ENCODE measurements at places on chromosomes 1 and 21.

GRCh38 chr1:22163564-22163963 lies 20.7 kb upstream of the WNT4 start:
- DNase-seq: peak; percentile 48

DNA sequence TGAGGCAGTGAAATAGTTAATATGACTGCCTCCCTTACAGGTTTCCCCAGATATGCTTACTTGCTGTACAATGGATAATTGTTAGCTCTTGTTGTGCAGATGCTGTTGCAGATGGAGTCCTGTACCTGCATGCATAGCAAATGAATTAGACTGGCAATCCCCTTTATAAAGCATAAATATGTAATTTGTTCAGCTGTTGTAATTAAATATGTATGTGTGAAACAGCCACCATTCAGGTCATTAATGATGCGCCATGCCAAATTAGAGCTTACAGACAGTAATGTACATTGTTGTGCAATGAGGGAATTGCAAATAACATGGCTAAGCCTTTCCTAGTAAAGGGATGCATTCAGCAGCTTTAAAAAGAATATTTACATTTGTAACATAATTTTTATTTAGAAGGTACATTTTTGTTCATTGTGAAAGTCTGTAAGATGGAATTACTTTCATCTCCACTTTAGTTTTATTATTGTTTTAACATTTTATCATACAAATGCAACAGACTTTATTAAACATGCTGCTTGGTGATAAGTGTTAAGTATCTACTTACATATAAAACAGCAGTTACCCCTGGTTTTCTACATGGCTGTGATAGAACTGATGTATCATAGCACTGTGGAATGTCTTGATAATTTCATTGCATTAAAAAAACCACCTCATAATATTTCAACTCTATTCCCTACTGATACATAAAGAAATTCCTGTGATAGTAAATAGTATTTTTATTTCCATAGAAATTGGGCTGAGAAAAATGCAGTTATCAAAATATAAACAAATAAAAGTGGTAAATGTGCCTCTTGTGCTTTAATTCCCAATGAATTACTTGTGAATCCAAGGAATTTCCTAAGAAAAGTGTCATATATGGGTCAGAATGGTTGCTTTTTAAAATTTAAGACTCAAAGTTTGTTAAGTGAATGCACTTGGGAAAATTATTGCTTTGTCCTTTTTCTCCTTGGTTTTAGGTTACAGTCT lies 99.0 kb downstream of the NFIA start:
- no peak for DNase-seq

- DNase-seq: no peak
Measured at GRCh38 chr1:182185136-182185535, 123.6 kb upstream of the ZNF648 start.

DNA sequence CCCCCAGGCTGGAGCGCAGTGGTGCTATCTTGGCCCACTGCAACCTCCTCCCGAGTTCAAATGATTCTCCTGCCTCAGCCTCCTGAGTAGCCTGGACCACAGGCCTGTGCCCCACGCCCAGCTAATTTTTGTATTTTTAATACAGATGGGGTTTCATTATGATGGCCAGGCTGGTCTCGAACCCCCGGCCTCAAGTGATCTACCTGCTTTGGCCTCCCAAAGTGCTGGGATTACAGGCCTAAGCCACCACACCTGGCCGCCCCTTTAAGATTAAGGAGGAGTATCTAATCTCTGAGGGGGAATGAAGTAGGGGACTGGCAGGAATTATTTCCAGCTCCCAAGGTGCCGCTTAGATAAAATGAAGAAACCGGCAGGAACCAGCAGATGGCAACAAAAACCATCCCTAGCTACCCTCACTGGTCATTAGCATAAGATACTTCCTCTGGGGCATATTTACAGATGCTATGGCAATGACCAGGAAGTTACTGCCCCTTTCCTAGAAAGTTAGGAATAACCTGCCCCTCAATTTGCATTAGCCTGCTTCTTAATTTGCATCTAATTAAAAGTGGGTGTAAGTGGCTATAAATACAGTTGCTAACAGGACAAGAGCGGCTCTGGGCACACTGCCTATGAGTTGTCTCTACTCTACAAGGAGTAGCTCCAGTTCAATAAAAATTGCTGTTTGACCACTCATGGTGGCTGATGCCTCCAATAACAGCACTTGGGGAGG lies 7.1 kb upstream of the NSUN4 start:
- peak; percentile 72 for DNase-seq

DNA sequence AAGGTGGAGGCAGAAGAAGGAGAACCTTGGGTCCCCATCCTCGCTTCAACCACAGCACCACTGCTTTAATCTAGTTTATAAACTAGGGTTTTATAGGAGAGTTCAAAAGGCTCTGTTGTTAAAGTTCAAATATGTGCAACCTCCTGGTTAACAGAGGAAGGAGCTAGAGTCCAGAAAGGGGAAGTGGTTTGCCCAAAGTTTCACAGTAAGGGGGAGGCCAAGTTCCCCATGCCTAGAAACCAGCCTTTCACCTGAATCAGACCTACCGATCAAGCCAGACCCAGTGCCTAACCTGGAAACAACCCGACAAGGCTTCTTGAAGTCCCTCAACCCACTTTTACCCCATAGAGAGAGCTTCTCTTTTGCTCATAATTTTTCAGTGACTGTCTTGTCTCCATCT lies 106.5 kb downstream of the PLPP3 start:
- no peak for DNase-seq

- DNase-seq: no peak
Measured at GRCh38 chr1:178155481-178156255, 61.8 kb downstream of the RASAL2 start.

DNA sequence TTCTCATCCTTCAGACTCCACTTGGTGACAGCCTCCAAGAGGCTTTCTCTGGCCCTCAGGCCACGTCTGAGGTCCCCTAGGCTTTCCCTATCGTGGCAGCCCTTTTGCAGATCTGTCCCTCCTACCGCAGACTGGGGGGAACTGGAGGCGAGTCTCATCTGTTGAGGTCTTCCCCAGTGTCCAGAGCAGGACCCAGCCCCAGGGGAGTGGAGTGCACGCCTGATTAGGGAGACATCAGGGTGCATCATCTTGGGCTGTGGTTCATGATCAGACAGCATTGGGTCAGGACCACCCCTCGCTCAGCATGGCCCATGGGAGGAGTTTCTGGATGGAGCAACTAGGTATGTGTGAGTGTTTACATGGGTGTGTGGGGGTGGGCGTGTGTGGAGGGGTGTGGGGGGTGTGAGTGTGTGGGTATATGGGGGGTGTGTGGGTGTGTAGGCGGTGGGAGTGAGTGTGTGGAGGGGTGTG lies 8.5 kb upstream of the MATN1 start:
- DNase-seq: no peak

- DNase-seq: no peak
Measured at GRCh38 chr1:82064691-82065090, 264.0 kb downstream of the ADGRL2 start.

DNA sequence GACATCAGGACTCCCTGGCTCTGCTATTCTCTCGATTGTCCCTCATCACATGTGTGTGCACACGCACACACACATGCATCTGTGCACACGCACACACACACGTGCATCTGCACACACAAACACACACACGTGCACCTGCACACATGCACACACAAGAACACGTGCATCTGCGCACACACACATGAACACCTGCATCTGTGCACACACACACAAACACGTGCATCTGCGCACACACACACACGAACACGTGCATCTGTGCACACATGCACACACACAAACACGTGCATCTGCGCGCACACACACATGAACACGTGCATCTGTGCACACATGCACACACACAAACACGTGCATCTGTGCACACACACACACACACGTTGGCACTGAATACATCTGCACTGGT lies 14.7 kb downstream of the S100A7A start:
- DNase-seq: no peak

- DNase-seq: no peak
Measured at GRCh38 chr21:42755766-42756579, 102.6 kb downstream of the PDE9A start.

DNA sequence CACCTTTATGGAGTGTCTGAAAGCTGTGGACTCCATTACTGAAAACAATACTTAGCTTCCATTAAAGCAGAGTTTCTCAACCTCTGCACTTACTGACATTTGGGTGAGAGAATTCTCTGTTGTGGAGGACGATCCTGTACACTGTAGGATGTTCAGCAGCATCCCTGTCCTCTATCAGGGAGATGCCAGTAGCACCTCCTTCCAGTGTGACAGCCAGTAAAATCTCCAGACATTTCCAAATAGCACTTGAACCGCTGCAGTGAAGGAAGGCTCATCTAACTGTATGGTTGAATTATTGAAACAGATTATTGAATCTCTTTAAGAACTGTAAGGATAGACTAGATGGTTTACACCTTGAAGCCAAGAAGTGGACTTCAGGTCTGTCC lies 3.1 kb downstream of the PRDM2 start:
- no peak for DNase-seq

GRCh38 chr1:3677484-3677883 lies 25.2 kb downstream of the TP73 start:
- DNase-seq: no peak

DNA sequence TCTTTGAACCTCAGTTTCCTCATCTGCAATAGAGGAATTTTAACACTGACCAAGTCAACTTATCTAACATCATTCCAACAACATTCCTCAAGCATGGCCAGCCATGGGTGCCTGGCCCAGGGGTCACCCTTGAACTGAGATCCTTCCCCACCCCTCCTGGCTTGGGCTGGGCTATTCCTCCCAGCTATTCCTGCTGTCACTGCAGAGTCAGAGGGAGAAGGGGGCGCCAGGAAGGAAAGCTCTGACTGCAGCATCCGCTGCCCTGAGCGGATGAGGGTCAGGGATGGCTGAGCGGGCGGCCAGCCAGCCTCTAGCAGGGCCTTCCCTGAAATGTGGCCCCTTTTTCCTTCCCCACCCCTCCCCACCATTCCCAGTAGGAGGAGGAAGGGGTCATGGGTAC lies 3.1 kb downstream of the TINAGL1 start:
- DNase-seq: no peak

DNA sequence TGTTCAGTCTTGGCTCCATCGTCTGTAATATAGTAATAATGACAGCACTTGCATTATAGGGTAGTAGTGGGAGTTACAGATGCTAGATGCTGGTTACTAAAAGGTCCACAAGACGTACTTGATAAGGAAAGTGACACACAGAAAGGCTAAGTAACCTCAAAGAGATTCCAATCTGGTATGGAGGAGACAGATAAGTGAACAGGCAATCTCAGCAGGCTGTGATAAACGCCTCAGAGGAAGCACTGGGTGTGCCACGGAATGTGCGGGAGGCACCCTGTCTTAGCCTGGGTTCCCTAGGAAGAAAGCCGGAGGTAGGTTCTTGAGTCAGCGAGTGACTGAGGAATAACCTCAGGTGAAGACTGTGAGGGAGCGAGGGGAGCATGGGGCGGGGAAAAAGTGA lies 4.6 kb upstream of the CTPS1 start:
- no peak for DNase-seq

- no peak for DNase-seq
Measured at GRCh38 chr1:18041102-18041501, 66.5 kb upstream of the IGSF21 start.

- DNase-seq: no peak
Measured at GRCh38 chr1:156591181-156591431, 470 bp upstream of the NAXE start.

GRCh38 chr1:244296447-244296846 lies 155.3 kb downstream of the ADSS2 start:
- no peak for DNase-seq

- no peak for DNase-seq
Measured at GRCh38 chr1:38489844-38490270, 369.7 kb downstream of the RRAGC start.

DNA sequence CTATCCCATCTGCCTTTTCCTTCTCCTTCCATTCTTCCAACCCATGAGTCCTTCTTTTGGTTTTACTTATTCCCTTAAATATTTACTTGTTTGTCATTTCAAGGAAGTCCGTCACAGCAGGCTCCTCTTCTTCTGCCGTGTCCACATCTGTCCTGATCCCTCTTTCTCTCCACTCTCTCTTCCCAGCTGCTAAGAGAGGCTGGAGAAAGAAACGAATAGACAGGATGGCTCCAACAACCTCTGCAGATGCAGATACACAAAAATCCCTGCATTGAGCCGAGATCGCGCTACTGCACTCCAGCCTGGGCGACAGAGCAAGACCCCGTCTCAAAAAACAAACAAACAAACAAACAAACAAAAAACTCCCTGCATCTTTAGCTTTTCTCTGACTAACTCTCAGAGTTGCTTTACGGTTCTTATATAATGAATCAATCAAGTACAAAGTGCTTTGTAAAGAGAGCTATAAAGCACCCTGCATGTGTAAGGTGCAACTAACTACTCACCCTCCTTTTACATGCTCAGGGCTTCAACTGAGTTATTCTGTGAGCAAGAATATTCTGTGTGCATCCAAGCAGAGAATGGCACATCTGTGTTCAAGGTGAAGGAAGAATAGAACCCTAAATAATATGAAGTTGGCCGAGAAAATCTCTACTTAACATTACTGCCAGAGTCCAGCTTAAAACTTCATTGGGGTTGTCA lies 3.8 kb upstream of the SAMD13 start:
- no peak for DNase-seq

GRCh38 chr1:1782399-1783221 lies 4.3 kb upstream of the NADK start:
- peak; percentile 91 for DNase-seq

DNA sequence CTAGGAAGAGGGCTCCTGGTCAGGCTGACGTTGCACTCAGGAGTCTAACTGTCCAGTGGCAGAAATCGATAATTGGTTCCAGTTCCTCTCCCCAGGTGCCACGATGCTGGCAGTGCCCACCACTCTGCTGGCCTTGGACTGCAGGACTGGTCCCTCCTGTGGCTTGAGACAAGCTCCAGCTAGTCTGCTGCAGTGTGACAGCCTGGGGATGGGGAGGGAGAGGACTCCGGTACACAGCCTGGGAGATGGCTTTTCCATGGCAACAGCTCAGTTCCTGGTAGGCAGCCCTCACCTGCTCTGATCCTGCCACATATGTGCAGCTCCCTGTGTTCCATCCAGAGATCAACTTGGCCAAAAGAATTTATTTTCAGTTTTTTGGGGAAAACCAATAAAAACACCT lies 239.3 kb downstream of the KCNJ6 start:
- DNase-seq: no peak

- no peak for DNase-seq
Measured at GRCh38 chr1:108316545-108316944, 72.7 kb upstream of the NBPF4 start.

DNA sequence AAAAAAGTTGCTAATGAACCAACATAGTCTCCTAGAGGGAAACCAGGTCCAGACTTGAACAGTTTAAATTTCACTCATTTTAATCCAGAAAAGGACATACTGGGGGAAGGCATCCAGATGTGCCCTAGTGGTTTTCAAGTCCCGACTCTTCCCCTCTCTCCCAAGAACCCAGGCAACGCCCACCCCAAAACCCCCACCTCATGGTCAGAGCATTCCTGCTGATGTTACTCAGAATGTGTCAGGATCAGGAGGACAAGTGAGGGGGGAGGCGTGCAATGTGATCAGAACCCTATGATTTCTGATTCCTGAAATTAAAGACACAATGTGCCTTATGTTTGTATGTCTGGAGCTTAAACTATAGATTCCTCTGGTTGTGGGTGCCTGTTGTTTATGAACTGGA lies 1.6 kb upstream of the CTSK start:
- no peak for DNase-seq

All from DMS153 (cell line).